ENCODE measurements at places on chromosomes 16 and 17. TPM values are rescaled to one million over a fixed set of nuclear protein-coding genes. Genes with fewer than 3 reads are reported as not detected.
A peak's percentile ranks its signal among the peaks of the same experiment; 100 is the strongest.

C16orf89 gene
- total RNA-seq: not detected

SRCIN1 gene
- not detected for total RNA-seq

GRCh38 chr17:56640116-56640515, 46.6 kb downstream of the NOG start:
- no peak overlapping the region for H3K27ac ChIP-seq
- H3K4me3 ChIP-seq: no peak overlapping the region
- H3K4me1 ChIP-seq: no peaks in the 10 kb centered on the region
- no peaks in the 10 kb centered on the region for H3K36me3 ChIP-seq
- H3K27me3 ChIP-seq: peaks cover 16% of the 10 kb centered on the region

DNA sequence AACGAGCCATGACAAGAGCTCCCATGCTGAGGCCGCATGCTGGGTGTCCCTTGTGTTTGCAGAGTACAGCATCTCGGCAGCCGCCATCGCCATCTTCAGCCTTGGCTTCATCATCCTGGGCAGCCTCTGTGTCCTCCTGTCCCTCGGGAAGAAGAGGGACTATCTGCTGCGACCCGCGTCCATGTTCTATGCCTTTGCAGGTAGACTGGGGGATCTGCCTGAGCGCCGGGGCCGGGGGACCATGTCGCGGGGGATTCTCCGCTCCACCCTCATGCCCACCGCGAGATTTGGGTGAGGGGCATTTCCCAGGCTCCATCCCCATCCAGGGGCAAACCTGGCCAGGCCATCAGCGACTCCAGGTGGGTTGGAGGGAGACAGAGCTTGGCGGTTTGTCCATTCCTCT, 10.7 kb downstream of the CACNG1 start:
- no peaks in the 10 kb centered on the region for H3K27me3 ChIP-seq
- no peak overlapping the region for H3K27ac ChIP-seq
- no peaks in the 10 kb centered on the region for H3K36me3 ChIP-seq
- DNase-seq: peak; percentile 36

NKD1 gene
- total RNA-seq: 0.42 TPM

GP1BA gene
- total RNA-seq: not detected
